ENCODE measurements at places on chromosomes 7 and 10.

GRCh38 chr10:43427166-43427825, 9.6 kb upstream of the ZNF487 start:
- no peak for DNase-seq

- DNase-seq = no peak
These were observed 330.8 kb downstream of the PTEN start for GRCh38 chr10:88194041-88194887.

DNA sequence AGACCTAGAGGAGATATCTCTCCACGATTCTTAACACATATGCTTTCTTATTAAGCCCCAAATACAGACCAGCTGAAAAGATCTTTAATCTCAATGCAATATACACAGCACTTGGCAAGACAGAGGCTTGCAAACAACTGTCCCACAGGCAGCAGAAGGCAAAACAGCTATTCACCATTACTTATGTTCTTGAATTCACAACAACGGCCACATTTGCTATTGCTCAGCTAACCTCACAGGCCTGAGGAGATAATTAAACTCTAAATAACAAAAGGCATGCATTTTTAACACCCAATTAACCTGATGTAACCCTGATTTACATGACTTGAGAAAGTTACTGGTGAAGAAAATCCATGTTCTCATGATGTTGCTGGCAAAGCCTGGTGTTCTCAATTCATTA, 216.4 kb downstream of the CRPPA start:
- DNase-seq = no peak

GRCh38 chr10:98414578-98414931, 427 bp downstream of the PYROXD2 start:
- DNase-seq = no peak

- no peak for DNase-seq
These were observed 49.5 kb downstream of the NEURL1 start for GRCh38 chr10:103542764-103543616.

DNA sequence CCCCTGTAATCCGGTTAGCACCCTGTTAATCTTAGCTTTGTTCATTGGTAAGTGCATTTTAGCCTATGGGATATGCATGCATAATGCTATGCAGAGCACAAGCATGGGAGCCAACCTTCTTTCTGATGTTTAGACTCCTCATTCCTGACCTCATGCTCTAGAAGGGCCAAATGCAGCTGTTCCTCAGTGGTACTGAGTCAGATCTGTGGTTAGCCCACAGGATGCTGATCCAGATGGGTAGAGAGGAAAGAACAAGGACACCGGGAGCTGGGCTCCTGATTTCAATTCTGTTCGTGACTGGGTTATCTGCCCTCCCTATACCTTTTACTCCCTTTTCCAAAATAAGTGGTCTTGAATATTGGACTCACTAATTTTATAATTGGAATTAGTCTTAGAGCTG, 31.7 kb upstream of the C10orf90 start:
- DNase-seq = no peak

- DNase-seq = no peak
These were observed 261.3 kb upstream of the MEOX2 start for GRCh38 chr7:15947754-15948153.

DNA sequence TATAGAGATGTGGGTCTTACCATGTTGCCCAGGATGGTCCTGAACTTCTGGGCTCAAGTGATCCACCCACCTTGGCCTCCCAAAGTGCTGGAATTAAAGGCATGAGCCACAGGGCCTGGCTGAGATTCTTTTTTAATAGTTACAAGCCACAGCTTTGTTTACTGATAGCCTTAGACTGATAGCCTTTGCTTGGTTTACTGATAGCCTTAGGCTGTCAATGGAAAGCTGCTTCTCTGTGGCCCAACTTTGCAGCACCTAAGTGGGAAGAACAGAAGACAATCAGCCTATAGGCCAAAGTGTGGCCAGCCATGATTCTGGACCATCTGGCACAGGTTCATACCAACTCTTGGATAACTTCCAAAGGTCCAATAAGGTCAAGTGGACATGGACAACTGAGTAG, 24.1 kb upstream of the CDCA7L start:
- DNase-seq = no peak

DNA sequence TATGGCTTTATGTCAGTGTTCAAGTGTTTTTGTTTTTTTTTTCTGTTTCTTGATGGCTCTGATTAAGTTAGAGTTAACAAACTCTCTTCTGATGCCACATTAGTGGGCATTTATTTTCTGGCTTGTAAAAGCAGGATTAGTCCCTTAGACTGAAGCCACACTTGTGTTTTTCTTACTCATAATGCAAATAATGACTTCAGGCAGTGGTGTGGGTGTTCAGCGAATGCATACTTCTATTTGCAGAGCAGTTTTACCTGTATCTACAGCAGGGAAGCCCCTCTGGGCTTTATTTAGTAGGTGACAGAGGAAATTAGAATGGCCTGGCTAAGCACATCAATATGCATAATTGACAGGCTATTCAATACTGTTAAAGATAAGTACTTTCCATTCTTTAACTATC, 79.9 kb downstream of the CNNM2 start:
- DNase-seq = no peak

GRCh38 chr7:129095258-129095657, 40.3 kb upstream of the TNPO3 start:
- DNase-seq = no peak

- DNase-seq = no peak
These were observed 136.3 kb upstream of the ANK3 start for GRCh38 chr10:60525716-60526585.

GRCh38 chr7:79185605-79186004, 267.9 kb downstream of the MAGI2 start:
- no peak for DNase-seq

- no peak for DNase-seq
These were observed 43.4 kb upstream of the SRGN start for GRCh38 chr10:69044546-69044945.

DNA sequence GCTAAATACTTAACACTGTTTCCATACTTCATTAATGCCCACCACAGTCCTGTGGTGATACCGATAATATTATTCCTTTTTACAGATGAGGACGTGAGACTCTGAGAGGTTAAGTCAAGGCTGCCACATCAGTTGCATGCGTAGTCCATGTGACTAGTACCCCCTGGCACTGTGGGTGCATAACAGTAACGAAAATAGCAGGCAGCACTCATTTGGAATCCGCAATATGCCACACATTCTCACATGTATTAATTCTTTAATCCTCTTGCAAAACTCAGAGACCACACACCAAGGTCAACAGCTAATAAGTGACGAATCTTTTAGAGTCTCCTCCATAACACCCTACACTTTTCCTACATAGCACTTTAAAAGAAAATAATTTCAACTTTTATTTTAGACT, 99.5 kb upstream of the HABP2 start:
- no peak for DNase-seq

- DNase-seq = no peak
These were observed 10.1 kb downstream of the PFKFB3 start for GRCh38 chr10:6212806-6213205.

DNA sequence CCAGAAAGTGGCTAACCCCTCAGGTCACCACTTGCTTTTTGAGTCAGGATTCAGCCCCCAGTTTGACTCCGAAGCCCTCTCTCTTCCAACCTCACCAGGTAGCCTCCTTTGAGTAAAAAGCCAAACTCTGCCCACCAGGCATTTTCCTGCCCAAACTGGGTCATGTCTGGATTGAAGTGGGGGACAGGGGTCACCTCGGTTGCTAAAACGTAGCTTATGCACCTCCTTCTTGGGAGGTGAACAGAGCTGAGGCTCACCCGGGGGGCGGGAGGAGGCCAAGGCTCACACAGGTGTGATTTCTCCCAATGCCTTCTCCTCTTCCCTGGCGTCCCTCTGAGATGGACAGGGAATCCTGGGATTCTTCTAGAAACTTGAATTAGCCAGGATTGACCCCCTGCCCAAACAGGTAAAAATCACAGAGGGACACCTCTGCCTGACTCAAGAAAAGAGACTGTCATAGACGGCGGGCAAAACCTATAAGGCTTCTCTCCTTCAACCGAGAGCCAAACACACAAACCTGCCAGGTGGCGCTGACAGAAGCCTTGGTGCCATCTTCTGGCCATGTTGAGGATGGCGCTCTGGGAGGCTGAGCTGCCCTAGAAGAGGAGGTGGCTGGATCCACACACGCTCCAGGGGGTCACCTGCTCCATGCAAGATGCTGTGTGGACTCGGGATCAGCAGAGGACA, 51.6 kb downstream of the PRLHR start:
- no peak for DNase-seq

GRCh38 chr10:62618054-62618453, 186.5 kb upstream of the ADO start:
- no peak for DNase-seq

GRCh38 chr10:126867567-126868365, 37.5 kb upstream of the DOCK1 start:
- peak; percentile 80 for DNase-seq

DNA sequence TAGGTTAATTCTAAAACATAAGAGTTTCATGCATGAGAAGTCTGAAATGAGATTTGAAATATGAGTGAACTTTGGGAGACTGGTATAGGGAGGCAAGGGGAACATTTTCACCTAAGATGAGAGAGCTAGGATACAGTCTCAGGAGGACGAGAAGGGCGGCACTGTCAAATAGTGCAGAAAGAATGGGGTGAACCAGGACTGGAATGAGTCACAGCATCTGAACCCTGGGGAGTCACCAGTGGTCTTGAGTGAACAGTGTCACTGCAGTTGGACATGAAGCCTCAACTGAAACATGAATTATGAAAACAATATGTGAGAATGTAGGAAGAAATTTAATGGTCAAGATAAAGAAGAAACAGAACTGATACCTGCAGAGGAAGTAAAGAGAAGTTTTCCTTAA, 33.8 kb downstream of the GNG11 start:
- no peak for DNase-seq

DNA sequence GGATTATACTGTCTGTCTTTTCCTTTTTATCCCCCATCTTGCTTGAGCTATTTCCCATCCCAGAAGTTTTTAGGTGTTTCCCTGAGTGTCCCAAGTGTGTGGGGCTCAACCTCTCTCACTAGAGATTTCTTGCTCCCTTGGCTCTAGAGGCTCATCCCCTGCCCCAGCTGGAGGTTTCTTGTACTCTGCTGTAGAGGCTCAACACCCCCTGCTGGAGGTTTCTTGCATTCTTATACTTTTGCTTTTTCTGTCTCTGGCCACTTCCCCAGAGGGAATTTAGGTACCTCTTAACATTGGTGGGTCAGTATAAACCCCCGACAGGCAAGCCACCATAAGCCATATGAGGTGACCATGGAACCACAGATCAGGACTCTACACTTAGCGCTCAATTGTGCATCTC, 114.2 kb upstream of the FAM3C start:
- DNase-seq = no peak

DNA sequence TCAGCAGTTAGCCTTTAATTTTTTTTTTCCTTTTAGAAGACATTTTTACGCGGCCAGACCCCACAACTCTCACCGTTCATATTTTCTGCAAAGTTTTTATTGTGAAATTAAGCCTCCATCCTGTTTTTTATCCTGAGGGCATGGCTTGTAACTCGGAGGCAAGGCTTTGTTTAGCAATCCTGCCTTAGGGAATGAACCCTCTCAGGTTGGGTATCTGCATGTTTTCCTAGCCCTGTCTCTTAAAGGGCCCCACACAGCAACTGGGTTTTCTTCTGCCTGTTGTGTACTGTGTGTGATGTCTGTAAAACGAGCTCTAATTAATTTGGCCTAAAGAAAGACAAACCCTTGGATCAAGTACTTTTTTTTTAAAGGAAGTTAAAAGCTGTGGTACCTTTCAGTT, 130.2 kb upstream of the COBL start:
- no peak for DNase-seq

DNA sequence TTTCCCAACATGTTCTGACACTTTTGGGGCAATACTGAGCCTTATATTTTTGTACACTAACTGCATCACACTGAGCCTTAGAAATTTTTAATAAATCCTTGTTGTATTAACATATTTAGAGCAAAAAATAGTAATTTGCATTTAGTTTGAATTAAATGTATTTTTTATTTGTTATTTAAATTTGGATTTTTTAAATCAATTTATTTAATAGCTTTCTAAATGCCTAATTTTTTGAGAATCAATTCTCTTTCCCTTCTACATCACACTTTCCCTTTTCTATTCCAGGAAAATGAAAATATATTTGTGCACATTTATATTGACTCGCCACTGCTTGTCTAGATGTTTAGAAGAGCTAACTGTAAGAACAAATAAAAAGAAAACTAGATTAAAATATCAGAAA, 414.6 kb upstream of the POM121L12 start:
- DNase-seq = no peak

DNA sequence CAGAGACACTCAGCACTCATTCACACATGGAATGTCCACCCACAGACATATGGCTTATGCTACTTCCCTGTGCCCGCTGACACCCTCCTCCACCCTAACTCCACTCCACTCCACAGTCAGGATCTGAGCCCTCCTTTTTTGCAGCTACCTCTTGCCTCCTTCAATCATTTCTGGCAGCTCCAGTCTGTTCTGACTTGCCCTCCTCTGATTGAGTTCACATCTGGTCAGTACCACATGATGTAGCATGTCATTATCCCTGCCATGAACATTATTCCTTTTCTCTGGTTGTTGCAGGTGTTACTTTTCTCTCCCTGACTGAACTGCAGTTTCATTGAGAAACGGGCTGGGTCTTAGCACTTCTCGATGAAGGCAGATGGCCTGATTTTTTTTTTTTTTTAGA, 130.1 kb upstream of the EGR2 start:
- DNase-seq = no peak

Data from HS-27A (cell line).